ENCODE measurements at places on chromosomes 1 and 21. TPM values are rescaled to one million over a fixed set of nuclear protein-coding genes. Genes with fewer than 3 reads are reported as not detected.

OR2T11 gene
- not detected for total RNA-seq

GUCA2B gene
- not detected for total RNA-seq

TESK2 gene
- 0.77 TPM for total RNA-seq

ECM1 gene
- total RNA-seq = 9.5 TPM

RHD gene
- total RNA-seq = not detected

F3 gene
- 16.9 TPM for total RNA-seq

PTPRC gene
- total RNA-seq = not detected
